ENCODE measurements at places on chromosomes 6 and 20.
A peak's percentile ranks its signal among the peaks of the same experiment; 100 is the strongest.

- DNase-seq = peak; percentile 19
Observed at GRCh38 chr20:8627340-8628004, 441.4 kb upstream of the PLCB4 start.

GRCh38 chr6:25157183-25157582 is 122.0 kb upstream of the CARMIL1 start:
- DNase-seq = no peak

- no peak for DNase-seq
Observed at GRCh38 chr6:38792356-38792755, 77.2 kb downstream of the DNAH8 start.

GRCh38 chr20:20521736-20522135 is 153.8 kb downstream of the INSM1 start:
- no peak for DNase-seq

DNA sequence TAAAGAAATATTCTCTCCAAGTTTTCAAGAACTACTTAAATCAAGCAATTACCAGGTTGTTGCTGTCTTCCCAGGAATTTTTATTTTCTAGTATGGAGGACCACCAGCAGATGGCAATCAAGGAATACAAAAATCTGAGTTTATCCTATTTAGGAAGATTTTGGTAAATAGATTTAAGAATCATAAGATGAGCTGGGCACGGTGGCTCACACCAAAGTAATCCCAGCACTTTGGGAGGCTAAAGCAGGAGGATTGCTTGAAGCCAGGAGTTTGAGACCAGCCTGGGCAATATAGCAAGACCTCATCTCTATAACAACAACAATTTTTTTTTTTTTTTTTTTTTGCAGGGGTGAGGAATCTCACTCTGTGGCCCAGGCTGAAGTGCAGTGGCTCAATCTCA is 19.3 kb upstream of the SEC63 start:
- peak; percentile 52 for DNase-seq

DNA sequence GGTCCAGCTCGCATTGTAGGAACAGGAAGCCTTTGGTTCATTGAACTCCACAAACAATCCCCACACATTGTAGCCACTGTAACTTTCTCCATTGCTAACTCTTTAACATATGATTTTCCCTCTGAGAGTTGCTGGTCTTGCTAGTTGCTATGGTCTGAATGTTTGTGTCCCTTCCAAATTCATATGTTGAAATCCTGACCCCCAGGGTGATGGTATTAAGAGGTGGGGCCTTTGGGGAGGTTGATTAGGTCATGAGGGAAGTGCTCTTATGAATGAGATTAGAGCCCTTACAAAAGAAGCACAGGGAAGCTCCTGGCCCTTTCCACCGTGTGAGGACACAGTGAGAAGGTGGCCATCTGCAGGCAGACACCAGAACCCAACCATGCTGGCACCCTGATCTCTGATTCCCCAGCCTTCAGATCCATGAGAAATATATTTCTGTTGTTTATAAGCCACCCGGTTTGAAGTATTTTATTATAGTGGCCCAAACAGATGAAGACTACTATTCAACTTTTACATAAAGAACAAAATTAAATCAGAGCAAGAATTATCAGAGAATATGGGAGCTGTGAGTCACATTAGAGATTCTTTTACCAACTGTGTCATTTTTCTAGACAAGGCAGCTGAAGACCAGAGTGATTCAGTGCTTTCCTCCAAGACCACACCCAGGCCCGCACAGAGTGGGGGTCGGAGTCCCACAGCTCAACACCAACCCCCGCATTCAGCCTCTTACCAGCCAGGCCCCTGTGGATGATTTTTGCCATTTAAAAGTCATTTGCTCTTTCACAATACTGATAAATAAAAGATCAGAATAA is 143.0 kb downstream of the SAMD5 start:
- DNase-seq = peak; percentile 74

- DNase-seq = peak; percentile 47
Observed at GRCh38 chr20:22723659-22724058, 139.3 kb upstream of the FOXA2 start.

- no peak for DNase-seq
Observed at GRCh38 chr6:108052706-108053105, 21.8 kb downstream of the OSTM1 start.

GRCh38 chr6:11761744-11762620 is 16.6 kb downstream of the ADTRP start:
- DNase-seq = no peak

DNA sequence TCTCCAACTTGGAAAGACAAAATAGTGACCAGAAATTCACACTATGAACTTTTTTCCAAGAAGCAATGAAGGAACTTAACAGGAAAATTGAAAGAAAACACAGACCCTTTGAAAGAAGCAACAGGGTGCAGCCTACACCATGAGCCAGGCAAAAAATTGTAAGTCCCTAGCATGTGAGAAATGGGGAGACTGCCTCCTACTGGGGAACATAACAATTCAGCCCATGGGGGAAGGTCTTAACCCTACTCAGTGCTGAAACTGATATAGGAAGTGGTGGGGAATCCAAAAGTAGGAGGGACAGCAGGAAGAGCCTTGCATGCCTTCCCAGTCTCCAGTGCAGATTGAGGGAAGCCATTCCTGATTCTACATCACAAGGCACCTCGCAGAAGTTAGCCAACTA is 235.1 kb upstream of the UFL1 start:
- DNase-seq = no peak

- no peak for DNase-seq
Observed at GRCh38 chr6:49979584-49979983, 10.2 kb upstream of the DEFB113 start.
